Fibroblast of the conjunctiva (primary cell): ENCODE measurements at places on chromosomes 3 and 15.

DNA sequence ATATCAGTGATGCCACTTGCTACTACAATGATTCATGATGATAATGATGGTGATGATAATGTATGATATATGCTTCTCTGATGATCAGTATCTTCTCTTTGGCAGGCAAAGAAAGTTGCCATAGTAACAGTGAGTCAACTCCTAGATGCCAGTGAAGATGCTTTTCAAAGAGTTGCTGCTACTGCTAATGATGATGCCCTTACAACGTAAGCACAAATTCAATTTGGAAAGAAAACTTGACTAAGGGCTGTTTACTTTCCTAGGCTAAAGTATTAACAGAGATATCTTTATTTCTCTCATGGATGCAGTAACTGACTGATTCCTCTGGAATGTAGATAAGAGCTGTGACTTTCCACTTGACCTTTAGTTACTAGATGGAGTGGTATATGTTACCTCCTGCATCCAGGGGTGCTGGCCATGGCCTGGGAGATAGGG, 27.8 kb downstream of the ADGRG7 start:
- DNase-seq: no peak

GRCh38 chr3:114504941-114505628, 211.3 kb downstream of the TIGIT start:
- DNase-seq: no peak

- DNase-seq: no peak
Observed at GRCh38 chr15:29089731-29090616, 179.6 kb downstream of the NSMCE3 start.

DNA sequence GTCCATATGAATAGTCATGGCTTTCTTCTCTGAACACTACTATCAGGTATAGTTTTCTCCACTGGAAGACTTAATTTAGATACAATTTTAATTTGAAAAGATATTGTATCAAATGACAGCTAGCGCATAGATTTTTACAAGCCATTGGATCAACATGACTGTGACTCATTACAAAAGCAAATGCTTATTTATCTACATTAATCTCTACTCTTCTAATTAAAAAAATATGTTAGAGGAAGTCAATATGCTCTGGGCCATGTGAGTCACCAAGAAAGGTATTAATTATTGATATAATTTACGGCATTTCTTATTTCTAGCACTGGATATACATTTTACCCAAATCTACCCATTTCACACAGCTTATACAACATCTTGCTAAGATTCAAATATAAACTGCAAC, 800.3 kb upstream of the GBE1 start:
- DNase-seq: no peak

- no peak for DNase-seq
Observed at GRCh38 chr3:88773766-88774165, 333.7 kb upstream of the EPHA3 start.

GRCh38 chr15:35649575-35649974, 103.6 kb upstream of the DPH6 start:
- DNase-seq: no peak

GRCh38 chr3:138241061-138241460, 54.0 kb downstream of the ARMC8 start:
- DNase-seq: no peak

DNA sequence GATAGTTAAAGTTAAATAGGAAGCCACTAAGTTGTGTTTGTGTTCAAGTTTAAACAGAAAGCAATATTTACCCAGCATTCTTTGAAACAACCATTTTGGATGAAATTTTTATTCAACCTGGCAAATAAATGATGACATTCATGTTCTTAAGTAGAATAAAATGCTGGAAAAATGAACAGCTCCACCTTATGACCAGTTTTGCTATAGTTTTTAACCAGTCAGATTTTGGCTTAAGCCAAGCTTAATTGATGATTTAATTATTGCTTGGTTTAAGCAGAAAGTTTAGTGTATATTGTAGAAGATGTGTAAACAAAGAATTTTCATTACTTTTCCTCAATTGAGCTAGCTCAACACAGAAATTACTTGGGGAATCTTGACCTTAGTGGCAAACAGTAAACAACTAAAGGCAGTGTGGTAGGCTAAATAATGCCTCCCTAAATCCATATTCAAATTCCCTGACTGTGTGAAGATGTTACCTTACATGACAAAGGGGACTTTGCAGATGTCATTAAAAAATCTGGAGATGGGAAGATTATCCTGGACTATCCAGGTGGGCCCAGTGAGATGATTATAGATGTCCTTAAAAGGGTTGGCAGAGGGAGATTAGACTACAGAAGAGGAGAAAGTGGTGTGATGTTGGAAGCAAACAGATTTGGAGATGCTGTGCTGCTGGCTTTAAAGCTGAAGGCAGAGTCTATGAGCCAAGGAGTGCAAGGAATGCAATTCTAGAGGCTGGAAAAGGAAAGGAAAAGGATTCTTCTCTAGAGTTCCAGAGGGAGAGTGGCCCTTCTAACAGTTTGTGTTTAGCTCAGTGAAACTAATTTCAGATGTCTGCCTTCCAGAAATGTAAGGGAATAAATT, 448.6 kb upstream of the GOLIM4 start:
- DNase-seq: no peak

DNA sequence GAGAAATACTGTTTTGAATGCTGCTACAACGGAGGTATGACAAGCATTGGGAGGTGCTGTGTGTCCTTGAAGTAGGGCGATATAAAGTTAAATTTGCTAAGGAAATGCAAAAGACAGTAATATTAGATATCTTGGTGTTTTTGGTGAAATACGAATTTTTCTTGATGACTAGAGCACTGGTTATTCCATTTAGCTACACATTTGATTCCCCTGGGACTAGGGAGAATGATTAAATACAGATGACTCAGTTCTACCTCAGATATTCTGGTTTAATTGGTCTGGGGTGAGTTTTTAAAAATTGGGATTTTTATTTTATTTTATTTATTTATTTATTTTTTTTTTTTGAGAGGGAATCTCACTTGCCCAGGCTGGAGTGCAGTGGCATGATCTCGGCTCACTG, 18.7 kb upstream of the GADL1 start:
- DNase-seq: no peak

GRCh38 chr3:18127859-18128681, 297.1 kb downstream of the SATB1 start:
- no peak for DNase-seq

DNA sequence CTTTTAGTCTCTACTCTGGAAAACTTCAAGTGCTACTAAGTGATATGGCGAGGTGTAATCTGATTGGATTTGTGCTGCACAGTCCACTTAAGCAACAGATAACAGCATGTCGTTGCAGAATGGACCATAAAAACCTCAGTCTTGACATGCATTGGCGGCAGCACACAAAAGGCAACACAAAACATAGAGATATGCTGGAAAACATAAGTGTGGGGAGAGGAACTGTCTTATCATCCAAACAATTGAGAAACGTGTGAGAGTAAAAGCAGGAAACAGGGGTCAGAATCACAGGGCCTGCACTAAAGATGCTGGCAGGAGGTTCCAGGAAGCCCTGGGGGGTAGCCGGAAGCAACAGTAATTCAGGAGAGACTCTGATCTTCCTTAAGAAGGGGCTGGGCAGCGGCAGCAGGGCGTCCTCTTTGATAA, 82.1 kb downstream of the CGNL1 start:
- DNase-seq: no peak

GRCh38 chr15:58523634-58524033, 91.8 kb downstream of the LIPC start:
- no peak for DNase-seq

DNA sequence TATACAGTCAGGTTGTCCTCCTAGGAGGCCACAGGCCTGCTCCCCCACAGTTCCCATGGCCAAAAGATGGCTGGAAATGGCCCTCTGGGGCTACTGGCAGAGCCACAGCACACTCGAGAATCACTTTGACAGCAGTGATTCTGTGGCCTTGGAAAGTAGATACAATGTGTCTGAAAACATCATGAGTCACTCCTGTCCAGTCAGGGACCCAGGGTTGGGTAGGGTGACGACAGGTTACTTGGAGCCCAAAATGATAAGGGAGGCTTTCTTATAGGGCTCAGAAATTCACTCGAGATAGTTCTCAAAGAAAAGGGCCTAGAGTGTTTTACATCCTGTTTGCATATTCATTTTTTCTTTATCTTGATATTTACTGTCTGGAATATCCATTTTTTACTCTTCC, 24.3 kb downstream of the MRPS25 start:
- no peak for DNase-seq

DNA sequence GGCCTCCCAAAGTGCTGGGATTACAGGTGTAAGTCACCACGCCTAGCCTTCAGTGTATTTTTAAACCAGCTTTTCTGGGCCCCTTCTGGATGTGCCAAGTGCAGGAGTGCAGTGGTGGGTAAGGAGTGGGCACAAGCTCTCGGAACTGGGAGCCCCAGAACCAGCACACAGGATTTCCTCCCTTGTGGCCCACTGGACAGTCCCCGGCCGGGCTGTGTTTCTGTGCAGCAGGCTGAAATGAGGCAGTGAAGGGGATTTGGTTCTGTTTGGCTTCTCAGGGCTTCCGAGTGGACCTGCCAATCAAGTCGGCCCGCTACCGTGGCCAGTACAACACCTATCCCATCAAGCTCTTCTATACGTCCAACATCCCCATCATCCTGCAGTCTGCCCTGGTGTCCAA, 14.4 kb downstream of the SEC61A1 start:
- no peak for DNase-seq

DNA sequence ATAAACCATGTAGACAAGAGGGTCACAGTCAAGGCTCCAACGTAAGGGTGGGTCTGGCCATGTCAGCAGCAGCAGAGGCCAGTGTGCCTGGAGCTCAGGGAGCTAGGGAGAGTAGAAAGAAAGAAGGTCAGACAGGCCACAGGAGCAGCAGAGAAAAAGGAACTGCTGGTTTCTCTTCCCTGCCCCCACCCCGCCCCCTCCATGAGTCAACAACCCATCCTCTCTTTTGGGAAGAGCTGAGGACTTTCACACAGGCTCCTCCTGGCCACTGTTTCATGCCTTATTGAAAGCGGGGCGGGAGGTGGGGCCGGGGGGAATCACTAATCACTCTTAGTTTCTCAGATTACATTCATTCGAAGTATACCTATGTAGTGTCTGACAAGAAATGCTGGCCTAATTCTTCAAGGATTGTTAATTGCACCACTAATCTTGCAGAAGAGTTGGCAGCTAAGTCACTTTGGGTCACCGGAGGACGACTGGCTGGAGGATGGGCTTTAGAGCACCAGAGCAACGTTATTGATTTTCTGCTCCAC, 9.1 kb upstream of the SCG3 start:
- no peak for DNase-seq
